ENCODE measurements at places on chromosomes 2 and 18.

- no peak for DNase-seq
Measured at GRCh38 chr2:17911491-17912260, 33.2 kb downstream of the KCNS3 start.

DNA sequence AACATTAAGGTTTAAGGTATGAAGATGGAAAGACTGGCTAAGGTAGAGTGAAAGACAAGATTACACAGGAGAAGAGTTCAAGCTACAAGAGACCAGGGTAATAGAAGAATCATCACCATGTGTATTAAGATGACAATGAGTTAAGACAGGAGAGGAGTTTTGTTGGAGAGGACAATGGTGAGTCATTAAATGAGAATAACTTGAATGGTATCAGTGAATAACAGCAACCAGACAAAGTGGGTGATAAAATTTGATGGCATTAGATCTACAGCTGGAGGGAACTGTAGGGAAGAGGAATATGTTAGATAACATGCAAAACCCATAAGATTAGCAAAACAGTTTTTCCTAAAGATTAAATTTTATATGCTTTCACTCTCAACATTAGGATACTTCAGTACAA is 18.8 kb upstream of the ENOSF1 start:
- DNase-seq, result no peak

DNA sequence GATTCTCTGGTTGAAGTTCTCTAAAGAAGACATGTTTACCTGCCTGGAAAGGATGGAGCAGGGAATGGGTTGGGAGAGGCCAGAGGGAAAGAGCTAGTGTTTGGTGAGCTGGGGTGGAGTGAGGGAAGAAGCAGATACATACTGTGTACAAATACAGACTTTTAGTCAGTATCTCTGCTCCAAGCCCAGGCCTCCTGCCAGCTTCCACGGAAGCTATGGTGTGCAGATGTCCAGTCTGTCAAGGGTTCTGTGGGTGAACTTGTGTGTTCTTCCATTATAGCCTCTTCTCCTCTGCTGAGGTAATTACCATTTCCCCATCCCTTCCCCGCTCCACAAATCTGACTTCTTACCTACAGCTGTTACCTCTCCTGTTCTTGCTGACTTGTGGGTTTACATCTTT is 208.6 kb downstream of the HRH4 start:
- DNase-seq, result no peak

- DNase-seq, result no peak
Measured at GRCh38 chr2:120535081-120535480, 189.1 kb downstream of the INHBB start.

DNA sequence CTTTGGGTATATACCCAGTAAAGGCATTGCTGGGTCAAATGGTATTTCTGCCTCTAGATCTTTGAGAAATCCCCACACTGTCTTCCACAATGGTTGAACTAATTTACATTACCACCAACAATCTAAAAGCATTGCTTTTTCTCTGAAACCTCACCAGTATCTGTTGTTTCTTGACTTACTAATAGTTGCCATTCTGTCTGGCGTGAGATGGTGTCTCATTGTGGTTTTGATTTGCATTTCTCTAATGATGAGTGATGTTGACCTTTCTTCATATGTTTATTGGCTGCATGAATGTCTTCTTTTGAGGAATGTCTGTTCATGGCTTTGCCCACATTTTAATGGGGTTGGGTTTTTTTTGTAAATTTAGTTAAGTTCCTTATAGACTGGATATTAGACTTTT is 382.6 kb upstream of the ZNF804A start:
- no peak for DNase-seq

DNA sequence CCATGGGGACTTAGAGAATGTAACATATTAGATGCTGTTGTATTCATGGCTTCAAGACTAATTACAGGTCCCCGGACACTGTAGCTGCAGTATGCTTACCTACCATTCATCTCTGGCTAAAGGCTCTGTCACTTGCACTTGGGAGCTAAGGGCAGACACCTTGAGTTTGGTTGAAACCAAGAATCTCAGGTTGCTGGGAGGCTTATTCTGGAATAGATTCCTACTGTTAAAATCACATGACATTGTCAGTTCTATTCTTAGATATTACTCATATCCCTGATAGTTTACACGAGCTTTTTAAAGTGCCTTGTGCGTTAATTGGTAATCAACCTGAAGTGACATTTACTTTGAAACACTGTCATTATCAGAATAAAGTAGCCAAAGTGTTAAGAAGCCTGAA is 73.0 kb upstream of the EPB41L5 start:
- no peak for DNase-seq

DNA sequence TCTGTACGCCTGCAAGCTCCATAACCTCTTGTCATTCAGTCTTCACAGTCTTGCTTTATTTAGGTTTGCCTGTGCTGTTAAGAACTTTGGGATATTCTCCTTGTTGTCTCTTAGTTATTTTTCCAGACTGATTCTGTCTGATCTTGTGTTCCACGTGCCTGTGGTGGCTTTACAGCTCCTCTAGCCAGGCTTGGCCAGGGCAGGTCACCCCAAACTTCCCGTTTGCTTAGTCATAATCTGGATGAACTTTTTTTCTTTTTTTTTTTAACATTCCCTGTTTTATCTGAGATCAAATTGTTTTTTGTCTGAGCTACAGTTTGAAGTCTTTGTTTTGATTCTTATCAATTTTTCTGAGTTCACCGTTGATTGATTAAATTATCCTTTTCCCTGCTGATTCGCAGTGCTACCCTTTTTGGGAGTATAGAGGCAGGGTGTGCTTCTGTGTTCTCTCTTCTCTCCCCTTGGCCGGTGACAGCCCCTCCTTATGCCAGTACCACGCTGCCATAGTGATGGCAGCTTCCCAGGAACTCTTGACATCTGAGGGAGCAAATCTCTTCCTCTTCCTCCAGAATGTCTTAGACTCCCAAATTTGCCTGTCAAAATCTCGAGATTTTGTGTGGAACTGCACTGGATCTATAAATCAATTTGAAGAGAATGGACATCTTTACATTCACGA is 2.5 kb downstream of the SP100 start:
- no peak for DNase-seq

GRCh38 chr18:33673689-33674088 is 95.7 kb downstream of the ASXL3 start:
- no peak for DNase-seq

GRCh38 chr18:47296462-47296861 is 45.0 kb upstream of the SKOR2 start:
- no peak for DNase-seq

DNA sequence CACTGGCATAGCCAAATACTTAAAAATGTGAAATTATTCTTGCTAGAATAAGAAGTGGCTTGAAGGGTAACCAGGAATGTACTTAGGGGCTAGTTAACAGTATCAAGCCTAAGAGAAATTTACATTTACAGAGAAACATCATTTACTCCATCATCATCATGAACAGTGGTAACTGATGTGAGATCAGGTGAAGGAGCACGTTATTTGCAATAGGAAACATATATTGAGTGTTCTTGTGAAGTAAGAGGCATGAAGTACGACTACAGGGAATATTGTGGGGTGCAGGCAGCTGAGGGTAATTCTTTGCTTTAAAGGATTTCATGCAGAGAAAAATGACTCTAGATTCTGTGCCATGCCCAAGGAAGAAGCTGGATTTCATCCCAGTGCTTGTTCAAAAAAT is 220.8 kb downstream of the GALNT13 start:
- no peak for DNase-seq

- no peak for DNase-seq
Measured at GRCh38 chr18:55090564-55091188, 131.4 kb upstream of the CCDC68 start.

GRCh38 chr2:109726379-109727270 is 67.5 kb upstream of the RGPD5 start:
- no peak for DNase-seq

DNA sequence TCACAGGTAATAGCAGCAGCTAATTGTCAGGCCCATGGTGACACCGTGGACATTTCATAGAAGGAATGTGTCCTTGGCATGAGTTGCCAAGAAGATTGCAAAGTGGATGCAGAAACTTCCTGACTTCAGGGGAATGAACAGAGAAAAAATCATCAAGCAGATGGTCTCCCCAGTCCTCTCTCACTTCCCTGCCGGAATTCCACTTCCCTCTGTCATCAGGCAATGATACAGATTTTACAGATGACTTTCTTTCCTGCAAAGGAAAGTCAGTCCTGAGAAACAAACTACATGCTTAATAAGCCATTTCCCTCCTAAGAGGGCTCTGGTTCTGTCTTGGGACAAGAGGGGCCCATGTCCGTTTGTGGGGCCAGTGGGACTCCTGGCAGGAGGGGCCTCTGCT is 45.7 kb downstream of the KCNF1 start:
- DNase-seq, result no peak

DNA sequence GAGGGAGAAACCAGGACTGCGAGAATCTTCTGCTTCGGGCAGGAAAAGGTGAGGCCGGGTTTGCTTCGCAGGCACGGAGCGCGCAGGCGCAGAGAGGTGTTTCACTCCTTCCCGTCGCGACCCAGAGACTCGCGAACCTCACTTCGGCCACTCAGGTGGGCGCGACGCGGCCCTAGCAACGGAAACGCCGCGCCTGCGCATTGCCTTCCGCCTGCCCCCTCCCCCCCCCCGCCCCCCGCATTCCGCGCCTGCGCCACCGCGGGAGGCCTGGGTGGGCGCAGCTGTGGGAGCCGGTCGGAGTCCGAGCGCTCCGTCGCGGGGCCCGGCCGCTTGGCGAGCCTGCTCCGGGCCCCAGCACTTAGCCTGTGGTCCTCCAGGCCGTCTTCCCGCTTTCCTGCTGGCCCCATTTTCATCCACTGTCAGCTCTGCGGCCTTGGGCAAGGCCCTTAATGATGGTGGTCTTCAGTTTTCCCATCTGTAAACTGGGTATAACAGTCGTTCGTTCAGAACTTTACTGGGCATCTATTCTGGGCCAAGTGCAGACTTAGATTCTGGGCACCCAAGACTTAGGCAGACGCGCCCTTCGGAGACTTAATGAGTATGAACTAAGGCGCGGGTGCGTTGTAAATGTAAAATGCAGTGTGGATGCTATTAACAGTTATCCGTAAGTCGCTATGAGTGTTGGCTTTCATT is 62.1 kb upstream of the ACKR3 start:
- DNase-seq, result no peak

- DNase-seq, result no peak
Measured at GRCh38 chr2:171924170-171924942, 2.1 kb downstream of the HAT1 start.

- DNase-seq, result no peak
Measured at GRCh38 chr2:76314271-76315020, 603.7 kb upstream of the GCFC2 start.

DNA sequence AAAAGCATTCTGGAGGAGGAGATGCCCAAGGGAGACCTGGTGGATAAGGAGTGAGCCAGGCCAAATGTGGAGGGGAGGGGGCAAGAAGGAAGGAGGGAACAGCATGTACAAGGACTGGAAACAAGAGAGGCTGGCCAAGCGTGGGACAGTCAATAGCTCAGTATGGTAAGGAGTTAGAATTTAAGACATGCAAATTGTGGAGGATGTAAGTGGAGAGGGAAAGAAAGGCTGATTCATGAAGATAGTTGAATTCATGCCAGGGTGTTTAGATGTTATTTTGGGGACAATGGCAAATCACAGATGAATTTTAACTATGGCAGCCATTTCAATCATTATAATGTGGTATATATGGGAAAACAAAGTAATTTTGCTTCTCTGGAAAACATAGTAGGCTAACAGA is 462.3 kb downstream of the MEIS1 start:
- no peak for DNase-seq

DNA sequence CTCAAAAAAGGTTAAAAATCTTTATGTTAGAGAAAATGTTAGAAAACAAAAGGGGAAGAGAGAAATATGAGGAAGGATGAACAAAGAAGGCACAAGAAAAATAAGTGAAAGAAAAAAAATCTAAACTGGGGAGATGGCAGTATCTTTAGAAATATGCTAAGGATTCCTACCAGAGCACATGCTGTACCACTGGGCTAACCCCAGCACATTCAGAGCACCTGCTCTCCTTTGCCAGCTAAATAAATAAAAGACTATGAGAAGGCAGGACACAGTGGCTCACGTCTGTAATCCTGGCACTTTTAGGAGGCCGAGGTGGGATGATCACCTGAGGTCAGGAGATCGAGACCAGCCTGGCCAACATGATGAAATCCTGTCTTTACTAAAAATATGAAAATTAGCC is 92.2 kb upstream of the CDKL4 start:
- no peak for DNase-seq

DNA sequence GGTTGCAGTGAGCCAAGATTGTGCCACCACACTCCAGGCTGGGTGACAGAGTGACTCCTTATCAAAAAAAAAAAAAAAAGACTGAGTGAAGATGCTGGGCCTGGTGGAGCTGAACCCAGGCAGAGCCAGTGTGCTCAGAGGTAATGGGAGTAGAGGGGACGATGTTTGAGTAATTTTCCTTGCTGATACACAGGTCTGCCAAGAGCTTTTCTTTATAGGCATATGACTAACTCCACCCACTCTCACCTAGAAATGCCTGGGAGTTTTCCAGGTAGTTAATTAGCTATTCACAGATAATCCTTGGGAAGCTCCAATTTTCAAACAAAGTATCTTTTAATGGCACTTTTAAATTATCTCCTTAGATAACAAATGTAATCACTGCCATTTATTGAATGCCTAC is 33.4 kb upstream of the ACSL3 start:
- DNase-seq, result no peak

- no peak for DNase-seq
Measured at GRCh38 chr2:177106212-177106611, 106.4 kb upstream of the HNRNPA3 start.

DNA sequence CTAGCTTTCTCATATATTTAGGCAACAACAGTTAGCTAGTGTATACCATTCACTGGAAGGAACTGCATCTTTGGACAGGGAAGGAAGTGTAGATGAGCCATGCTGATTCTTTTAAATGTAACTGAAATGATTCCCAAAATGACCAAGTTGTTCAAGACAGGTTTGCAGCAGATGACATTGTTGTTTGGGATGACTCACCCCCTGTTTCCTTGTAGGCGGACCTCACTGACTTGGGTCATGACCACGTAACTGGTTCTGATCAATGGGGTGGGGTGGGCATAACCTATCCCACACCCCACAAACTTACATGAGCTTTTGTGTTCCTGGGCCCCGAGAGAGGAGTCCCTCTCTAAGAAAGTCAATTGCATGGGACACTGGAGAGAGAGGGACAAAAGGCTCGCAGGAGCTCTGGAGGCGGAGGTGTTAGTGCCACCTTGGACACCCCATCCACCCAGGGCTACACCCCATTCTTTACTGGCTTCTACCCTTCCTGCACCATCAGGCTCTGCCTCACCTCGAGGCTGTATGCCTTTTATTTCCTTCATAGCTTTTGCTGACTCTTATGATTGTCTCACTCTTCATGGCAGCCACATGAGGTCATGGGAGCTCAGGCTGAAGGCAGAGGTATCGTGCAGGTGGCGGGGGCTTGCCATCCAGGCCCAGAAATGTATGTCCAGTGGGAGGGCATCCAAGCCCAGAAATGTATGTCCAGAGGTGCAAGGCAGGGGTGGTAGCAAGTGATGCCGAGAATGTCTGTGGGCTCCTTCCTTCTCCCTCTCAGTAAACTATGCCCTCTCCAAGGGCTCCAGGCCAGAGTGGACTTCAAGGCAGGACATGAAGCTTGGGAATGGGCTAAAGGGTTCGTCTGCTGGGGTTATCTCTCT is 108.0 kb downstream of the TWIST2 start:
- DNase-seq, result no peak

- DNase-seq, result no peak
Measured at GRCh38 chr18:31356025-31356424, 20.6 kb upstream of the DSG4 start.

GRCh38 chr2:188526701-188527100 is 235.0 kb downstream of the GULP1 start:
- DNase-seq, result no peak
